ENCODE measurements at places on chromosomes 4 and X.

DNA sequence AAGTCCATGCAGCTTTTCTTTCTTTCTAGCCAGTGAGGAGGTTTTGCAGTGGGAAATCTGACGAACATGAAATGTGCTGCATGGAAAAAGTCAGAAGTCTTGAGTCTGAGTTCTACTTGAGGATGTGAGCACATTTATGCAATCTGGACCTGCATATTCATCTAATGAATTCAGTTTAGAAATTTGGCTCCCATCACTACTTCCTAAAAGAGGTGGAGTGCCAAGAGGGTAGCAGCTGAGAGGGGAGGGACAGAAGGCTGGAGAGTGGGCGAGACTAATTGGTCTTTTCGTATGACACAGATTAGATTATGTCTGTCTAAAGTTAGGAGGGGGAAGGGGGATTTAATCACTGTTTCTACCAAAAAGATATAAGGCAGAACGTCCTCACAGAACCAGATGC is 535.9 kb downstream of the IQCM start:
- H3K27ac ChIP-seq, result no peak overlapping the region
- H3K27me3 ChIP-seq, result no peaks in the 10 kb centered on the region
- no peak for DNase-seq
- H3K36me3 ChIP-seq, result no peaks in the 10 kb centered on the region
- no peak overlapping the region for H3K4me3 ChIP-seq

- DNase-seq, result no peak
- H3K36me3 ChIP-seq, result no peaks in the 10 kb centered on the region
- no peak overlapping the region for H3K4me3 ChIP-seq
These were observed 132.7 kb downstream of the ARHGAP24 start for GRCh38 chr4:85607624-85608023.

GRCh38 chr4:630656-631055 is 5.3 kb downstream of the PDE6B start:
- H3K36me3 ChIP-seq, result no peaks in the 10 kb centered on the region
- peaks cover 41% of the 10 kb centered on the region for H3K27me3 ChIP-seq
- no peaks in the 10 kb centered on the region for H3K4me1 ChIP-seq
- no peak overlapping the region for H3K27ac ChIP-seq

DNA sequence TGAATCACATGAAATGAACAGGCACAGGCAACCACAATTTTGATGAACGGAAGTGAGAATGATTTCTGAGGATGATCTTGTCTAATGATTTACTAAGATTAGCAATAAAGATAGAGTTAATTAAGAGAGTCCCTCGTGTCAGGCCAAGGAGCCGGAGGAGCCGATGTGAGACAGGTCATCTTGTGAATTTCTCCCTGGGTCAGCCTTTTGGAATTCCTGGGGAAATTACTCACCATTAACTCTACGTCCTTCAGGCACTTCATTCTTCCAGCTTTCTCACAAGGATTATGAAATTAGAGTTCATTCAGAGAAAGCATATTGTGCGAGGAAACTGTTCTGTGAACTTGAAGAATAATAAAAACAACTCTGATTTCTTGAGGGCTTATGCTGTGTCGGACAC is 86.7 kb downstream of the PSAPL1 start:
- H3K4me3 ChIP-seq, result no peak overlapping the region
- peaks cover 15% of the 10 kb centered on the region for H3K27me3 ChIP-seq
- no peak overlapping the region for H3K27ac ChIP-seq
- no peak for DNase-seq

GRCh38 chrX:40080894-40081678 is 16.7 kb downstream of the BCOR start:
- no peaks in the 10 kb centered on the region for H3K36me3 ChIP-seq
- H3K27ac ChIP-seq, result no peak overlapping the region
- H3K4me3 ChIP-seq, result no peak overlapping the region
- H3K4me1 ChIP-seq, result peaks cover 63% of the 10 kb centered on the region
- no peaks in the 10 kb centered on the region for H3K27me3 ChIP-seq

DNA sequence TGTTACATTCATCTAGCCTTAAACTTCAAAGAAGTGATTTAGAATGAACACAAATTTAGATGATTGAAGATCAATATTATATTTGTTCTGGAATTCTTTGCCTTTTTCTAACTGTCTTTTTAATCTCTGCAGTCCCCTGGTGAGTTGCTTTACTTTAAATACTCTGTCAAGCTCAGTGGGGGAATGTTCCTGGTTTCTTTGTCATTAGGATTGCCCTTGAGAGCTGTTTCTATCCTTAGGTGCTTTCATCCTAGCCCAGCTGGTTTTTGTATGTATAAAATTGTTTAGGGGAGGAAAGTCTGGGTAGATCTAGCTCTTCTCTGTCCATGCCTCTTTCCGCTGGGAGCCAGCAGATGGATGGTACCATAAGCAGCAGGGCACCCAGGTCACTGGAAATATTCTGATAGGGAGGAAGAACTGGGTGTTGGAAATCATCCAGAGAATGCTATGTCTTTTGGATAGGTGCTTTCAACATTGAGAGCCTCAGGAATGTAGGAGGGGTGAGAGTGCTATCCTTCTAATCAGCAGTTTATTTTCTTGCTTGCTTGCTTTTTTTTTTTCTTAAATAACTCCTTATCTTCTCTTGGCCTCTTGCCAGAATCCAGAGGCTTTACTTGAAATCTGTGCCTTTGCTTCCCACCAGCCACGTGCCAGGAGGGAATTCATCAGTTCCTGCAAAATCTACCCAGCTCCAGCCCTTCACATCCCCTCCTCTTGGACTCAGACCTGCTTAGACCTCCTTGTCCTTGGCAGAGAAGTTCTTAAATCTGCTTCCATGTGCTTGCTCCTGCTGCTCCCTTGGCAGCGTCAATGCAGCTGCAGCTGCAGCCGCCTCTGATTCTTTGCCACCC is 215.3 kb upstream of the ANXA3 start:
- no peak overlapping the region for H3K27ac ChIP-seq
- no peak for DNase-seq
- H3K4me1 ChIP-seq, result no peaks in the 10 kb centered on the region
- H3K4me3 ChIP-seq, result no peak overlapping the region

DNA sequence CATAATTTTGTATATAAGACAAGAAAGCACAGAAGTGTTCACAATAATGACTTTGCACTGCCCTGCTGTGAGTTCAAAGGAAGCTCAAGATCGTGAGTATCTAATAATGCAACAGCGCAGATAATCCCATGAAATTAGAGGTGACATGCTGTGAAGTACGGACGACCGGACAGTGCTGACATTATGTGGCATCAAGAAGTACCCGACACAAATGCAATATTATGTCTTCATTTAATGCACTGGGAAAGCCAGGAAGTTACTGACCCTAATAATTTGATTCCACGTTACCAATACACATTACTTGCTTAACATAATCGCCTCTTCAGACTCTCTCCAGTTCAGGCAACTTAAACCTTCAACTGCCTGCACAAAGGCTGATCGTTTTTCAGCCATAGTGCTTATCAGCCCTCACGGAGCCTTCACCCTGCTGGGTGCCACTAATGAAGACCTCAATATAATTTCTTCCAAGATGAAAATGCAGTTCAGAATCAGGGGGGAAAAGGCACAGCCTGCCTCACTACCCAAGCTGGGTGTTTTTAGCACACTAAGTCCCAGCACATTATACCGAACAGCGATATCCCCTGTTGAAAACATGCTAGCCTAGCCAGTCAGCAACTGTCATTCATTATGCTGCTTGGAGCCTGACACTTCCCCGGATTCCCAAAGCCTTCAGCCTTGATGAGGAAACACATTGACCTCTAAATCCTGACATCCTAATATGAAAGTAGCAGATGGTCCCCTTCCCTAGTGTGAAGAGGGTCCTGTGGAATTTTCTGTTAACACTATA is 56.1 kb downstream of the SLC7A11 start:
- H3K4me1 ChIP-seq, result no peaks in the 10 kb centered on the region
- no peak for DNase-seq
- H3K36me3 ChIP-seq, result no peaks in the 10 kb centered on the region
- no peaks in the 10 kb centered on the region for H3K27me3 ChIP-seq

Data from T-cell (primary cell).